Kidney glomerular epithelial cell (primary cell): ENCODE measurements at places on chromosomes 11 and 22.

GRCh38 chr11:67541198-67541597 lies 18.0 kb upstream of the CABP2 start:
- DNase-seq = no peak

- no peak for DNase-seq
Observed at GRCh38 chr22:32758866-32759385, 42.6 kb upstream of the TIMP3 start.

DNA sequence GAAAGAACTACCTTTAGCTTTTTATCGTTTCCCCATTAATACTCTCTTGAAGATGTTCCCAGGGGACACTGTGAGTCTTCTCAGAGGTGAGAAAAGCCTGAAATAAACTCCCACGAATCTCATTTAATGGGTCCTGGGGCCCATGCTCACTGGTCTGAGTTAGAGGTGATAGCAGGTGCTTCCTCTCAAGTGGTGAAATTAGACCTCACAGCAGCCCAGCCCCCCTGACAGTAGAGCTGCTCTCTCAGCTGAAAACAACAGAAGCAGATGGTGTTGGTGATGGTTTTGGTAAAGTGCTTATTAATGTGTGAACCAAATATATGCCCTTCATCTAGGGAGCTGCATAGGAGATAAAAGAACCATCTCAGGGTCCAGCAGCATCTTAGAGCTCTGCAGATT lies 76.8 kb upstream of the VPREB1 start:
- no peak for DNase-seq

GRCh38 chr11:69383372-69384250 lies 89.7 kb downstream of the MYEOV start:
- no peak for DNase-seq

DNA sequence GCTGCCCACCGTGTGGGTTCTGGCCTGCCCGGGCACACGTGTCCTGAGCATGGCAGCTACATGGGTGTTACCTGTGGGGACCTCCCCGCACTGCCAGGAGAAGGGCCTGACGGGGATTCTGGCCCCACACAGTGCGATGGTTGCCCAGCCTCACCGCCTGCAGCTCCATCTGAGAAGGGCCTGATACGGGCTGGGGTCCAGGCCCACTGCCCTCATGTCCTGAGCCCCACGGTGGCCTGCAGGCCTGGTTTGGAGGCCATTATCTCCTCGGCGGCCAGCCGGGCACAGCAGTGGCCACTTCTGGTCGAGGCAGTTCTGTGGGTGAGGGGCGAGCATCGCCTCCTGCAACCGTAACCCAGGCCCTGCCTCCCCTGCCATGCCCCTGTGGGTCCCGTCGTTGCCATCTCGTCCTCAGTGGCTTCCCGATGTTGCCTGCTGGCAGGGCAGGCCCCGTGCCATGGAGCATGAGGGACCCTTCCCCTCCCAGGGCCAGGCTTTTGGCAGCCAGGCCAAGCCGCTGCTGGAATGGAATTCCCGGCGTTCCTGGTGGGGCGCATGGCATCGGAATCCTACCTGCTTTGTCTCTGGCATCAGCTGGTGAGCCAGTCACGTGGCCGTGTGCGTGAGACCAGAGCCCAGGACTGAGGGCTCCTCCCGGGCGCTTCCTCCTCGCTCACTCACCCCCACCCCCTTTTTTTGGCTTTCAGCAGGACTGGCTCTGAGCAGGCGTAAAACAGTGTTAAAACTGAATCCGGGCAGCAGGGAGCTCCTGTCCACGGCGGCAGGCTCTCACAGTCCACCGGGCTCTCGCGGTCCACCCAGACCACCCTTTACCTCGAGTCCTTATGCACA lies 71.9 kb upstream of the PPARA start:
- peak; percentile 55 for DNase-seq
